ENCODE measurements at places on chromosomes 2 and 18.

- DNase-seq = no peak
These were observed 5.7 kb downstream of the SERPINB8 start for GRCh38 chr18:63975628-63976027.

DNA sequence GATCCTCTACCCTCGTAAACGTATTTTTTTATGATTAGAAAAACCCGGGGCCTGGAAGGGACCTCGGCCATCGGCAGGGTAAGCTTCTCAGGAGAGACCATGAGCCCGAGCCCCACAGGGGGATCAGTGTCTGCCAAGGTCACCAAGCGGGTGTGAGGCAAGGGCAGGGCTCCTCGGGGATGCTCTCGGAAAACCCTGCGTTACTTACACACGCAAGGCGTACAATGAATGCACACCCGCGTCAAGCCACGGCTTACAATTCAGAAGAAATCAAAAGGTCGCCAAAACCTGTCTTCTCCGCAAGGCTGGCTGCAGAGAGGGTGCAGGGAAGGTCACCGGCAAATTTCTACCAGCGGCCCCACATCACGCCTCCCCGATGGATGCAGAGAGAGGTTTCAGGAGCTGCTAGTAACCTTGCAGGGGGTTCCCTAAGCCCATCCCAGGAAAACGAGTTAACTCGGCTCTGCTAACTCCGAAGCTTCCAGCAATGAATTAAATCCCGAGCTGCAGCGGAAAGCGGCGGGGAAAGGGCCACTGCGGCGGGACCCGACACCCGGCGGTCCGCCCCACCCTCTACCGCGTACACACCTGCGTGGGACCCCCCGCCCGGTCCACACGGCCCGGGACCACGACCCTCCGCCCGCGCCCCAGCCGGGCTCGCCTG, 638 bp downstream of the ST3GAL5 start:
- DNase-seq = peak; percentile 69

- no peak for DNase-seq
These were observed 46.1 kb upstream of the STPG4 start for GRCh38 chr2:47201224-47201623.

- DNase-seq = no peak
These were observed 387.8 kb downstream of the CDH7 start for GRCh38 chr18:66138642-66139041.

- DNase-seq = no peak
These were observed 5.2 kb upstream of the KCNK3 start for GRCh38 chr2:26687328-26687727.

DNA sequence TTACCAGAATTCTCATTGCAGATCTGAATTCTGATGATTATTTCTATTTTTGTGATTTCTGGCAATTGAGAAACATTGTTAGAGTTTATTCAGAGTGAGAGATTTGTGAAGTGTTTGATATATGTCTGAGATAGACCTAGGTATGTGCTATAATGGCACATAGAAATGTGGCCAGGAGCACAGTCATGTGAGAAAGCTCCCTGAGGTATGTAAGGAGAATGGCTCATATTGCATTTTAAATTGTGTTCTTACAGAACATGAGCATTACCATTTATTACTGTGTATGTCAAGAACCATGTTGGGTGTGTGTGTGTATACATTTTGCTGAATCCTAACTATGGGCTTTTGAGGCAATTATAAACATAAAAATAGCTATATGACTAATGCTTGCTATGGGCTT, 101.2 kb downstream of the RAPGEF4 start:
- DNase-seq = no peak

DNA sequence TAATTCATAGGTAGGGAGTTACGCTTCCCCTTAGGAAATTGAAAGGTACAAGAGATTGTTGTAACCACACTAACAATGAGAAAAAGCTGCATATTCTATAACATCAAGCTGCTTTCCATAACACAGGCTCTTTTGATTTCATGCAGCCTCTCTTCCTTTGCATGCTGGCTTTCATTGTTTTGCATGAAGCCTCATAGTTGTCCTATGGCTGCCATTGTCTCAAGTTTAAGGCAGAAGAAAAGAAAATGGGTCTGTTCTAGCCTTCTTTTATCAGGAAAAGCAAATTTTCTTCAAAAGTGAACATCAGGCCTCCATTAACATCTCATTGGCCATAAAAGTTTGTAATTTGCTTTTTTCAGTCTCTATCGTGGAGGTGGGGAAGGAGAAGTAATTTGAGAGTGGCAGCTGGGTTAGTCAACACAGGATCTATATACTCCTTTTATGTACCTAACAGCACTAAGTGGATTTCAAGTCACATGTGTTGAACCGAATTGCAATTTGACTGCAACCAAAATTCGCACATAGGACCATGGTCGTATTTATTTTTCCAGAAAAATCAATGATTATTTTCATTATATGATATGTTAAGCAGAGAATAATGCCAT, 248.5 kb upstream of the RND3 start:
- DNase-seq = no peak

DNA sequence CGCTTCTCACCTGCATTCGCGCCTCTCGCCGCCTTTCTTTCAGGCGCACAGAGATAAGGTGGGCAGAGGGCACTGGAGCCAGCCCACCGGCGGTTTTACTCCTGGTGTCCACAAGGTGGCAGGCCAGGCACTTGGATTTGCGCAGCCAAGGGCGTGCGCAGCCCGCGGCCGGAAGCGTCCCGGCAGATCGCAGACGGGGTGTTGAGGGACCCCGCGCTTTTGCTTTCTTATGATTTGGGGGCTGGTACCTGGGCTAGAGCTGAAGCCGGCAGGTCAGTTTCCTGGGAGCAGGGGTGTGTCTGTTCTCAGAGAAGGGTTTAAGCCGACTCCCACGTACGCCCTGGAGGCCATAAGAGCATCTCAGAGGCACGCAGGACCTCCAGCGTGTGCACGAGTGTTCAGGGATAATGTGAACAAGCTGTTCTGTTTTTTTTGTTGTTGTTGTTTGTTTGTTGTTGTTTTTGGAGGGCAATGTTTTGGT, 305.6 kb upstream of the CXCR4 start:
- peak; percentile 85 for DNase-seq

DNA sequence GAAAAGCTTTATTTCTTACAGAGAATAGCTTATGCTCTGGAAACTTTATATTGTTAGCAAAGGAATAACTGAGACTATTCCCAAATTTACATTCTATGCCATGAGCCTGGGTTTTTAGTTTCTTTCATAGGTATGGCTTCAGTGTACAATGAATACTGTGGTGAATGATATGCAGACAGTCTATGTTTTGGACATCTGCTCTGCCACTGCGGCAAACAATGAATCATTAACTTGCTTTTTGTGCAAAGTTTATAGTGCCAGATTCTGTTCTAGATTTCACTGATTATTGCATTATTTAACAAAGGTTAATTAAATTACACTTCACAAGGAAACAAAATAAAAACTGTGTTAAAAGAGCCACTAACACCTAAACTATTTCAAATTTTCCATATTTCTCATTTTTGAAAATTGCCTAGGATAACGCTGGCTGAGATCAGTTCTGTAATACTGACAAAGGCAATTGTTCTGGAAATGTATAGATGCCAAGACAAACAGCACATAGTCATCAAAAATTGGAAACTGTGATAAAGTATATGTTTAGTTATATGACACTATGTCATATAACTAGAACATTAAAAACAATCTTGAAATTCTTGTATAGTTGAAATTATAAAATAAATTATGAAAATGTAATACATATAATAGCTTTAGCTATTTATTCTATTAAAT, 74.7 kb downstream of the ITSN2 start:
- no peak for DNase-seq

DNA sequence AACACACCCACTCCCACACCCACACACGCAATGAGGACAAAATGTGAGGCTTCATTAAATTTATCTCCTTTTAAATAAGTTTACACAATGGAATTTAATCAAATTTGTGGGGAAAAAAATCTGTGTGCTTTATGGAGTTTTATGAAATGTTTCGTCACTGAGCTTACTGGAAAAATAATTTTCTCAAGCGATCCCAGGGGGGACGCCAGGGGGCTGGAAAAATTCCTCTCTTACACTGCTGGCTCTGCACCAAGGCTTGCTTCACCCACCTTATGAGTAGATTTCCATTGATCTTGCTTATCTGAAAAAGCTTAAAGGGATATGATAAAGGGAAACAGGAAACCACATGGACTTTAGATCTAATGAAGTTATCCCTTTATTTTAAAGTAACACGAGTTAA, 95.5 kb downstream of the CABYR start:
- DNase-seq = peak; percentile 53

GRCh38 chr2:231383416-231384108, 11.9 kb upstream of the B3GNT7 start:
- DNase-seq = no peak

- DNase-seq = peak; percentile 45
These were observed at the start of gene GALNT13 for GRCh38 chr2:153871231-153872221. Gene GALNT13, plus strand, starts transcription at chr2:153871922.

DNA sequence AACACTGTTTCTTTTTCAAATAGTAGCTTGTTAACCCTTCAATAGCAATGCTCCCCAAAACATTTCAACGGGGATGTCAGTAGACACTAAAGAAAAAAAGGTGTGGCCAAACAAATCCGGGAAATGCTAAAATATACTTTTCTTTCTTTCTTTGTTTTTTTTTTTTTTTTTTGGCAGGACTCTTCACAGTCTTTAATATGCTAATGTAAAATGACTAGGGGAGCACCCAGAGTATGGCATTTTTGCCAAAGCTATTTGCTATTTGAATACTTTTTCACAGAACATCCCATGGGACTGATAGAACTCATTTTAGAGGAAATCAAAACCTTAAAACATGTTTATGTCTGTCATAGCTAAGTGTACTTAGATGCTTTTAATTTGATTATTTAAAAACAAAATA, 32.1 kb downstream of the ATF2 start:
- no peak for DNase-seq

- DNase-seq = no peak
These were observed 103.3 kb downstream of the ALK start for GRCh38 chr2:29817801-29818680.

- DNase-seq = no peak
These were observed 4.3 kb downstream of the REL start for GRCh38 chr2:60885683-60886082.

DNA sequence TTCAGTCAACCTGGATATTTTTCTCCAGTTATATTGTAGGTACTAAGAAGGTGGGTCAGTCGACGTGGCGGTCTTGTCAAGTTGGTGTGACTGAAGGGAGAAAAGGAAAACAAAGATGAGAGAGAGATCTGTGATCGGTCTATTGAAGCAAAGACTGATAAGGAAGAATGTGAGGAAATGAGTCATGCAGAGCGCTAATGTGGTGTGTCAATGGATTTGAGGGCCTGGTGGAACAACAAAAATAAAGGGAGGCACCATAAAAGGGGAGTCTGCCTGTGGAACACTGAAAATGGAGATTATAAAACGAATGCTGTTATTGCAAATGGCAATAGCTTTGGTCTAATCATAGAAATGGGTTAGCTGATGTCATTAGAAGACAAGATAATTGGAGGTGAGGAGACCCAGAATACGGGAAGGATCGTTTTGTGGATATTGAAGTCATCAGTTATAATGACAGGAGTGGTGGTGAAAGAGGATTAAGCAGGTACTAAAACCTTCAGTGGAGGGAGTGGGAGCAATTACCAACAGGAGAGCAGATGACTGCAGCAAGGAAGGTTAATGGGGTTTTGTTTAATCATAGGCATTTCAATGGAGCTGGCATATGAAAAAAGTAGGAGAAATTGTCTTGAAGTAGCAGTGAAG, 599.1 kb upstream of the FSHR start:
- DNase-seq = no peak

DNA sequence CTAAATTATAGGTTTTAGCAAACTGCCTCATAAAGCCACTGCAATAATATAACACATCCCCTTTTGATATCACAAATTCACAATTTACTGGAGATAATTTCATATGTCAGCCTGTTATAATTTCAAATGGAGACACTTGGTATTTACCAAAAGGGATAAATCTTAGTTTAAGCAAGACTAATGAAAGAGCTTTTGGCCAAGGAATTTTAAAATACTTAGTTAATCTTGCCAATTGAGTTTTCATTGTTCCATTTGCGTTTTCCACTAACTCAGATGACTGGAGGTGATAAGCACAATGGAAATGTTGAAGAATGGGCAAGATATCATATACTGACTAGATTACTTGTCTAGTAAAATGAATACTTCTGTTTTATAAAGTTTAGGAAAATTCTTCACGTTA, 379.3 kb upstream of the SYT4 start:
- DNase-seq = no peak

GRCh38 chr18:4453874-4454536, 1.1 kb downstream of the DLGAP1 start:
- DNase-seq = no peak

DNA sequence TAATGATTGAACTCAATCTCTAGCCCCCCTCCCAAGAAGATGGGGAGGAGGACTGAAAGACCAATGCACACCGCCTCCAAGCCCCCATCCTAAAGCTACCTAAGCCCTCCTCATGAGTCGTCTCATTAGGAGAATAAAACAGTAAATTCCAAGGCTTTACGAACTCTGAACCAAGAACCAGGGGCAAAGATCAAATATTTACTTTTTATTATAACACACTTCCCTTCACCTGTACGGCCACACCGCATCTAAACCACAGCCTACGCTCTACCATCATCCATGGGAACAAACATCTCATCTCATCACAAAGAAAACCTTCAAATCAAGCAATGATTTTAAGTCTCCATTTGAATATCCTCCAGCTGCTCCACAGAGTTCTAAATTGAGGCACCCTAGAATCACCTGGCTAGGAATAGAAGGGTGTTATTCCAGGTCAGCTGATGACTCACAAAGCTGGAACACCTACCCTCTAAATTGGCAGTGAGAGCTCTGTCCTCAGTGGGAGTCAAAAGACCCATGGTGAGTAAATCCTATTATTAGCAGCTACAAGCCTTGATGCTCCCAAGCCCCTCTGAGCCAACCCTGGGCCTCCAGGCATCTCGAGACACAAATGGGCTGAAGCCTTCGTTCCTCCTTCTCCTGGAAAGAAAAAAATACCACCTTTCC, 45.6 kb upstream of the BZW1 start:
- DNase-seq = no peak

GRCh38 chr2:33207151-33207740, 260.5 kb downstream of the LTBP1 start:
- no peak for DNase-seq

DNA sequence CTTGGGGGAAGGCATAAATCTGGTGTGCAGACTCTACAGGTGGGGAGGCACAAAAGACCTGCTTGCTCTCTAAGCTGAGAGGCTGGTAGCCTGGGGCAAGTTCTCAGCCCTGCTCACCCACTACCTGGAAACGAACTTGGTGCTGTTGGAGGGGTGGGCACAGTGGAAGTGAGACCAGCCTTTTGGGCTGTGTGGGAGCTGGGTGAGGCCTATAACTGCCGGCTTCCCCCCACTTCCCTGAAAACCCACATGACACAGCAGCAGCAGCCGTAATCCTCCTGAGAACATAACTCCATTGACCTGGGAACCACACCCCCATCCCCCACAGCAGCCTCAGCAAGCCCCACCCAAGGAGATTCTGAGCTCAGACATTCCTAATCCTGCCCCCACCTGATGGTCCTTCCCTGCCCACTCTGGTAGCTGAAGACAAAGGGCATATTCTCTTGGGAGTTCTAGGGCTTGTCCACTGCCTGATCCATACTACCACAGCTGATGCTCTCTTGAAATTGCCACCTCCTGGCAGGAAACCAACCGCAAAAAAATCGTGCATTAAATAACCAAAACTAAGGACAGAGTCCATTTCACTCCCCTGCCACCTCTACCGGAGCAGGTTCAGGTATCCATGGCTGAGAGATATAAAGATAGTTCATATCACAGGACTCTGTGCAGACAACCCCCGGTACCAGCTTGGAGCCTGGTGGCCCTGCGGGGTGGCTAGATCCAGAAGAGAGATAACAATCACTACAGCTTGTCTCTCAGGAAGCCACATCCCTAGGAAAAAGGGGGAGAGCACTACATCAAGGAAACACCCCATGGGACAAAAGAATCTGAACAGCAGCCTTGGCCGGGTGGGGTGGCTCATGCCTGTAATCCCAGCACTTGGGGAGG, 178.1 kb downstream of the NDUFA10 start:
- DNase-seq = no peak

All from right cardiac atrium (tissue), 5 donors.